ENCODE measurements at places on chromosomes 7 and 10.
A peak's percentile ranks its signal among the peaks of the same experiment; 100 is the strongest.

DNA sequence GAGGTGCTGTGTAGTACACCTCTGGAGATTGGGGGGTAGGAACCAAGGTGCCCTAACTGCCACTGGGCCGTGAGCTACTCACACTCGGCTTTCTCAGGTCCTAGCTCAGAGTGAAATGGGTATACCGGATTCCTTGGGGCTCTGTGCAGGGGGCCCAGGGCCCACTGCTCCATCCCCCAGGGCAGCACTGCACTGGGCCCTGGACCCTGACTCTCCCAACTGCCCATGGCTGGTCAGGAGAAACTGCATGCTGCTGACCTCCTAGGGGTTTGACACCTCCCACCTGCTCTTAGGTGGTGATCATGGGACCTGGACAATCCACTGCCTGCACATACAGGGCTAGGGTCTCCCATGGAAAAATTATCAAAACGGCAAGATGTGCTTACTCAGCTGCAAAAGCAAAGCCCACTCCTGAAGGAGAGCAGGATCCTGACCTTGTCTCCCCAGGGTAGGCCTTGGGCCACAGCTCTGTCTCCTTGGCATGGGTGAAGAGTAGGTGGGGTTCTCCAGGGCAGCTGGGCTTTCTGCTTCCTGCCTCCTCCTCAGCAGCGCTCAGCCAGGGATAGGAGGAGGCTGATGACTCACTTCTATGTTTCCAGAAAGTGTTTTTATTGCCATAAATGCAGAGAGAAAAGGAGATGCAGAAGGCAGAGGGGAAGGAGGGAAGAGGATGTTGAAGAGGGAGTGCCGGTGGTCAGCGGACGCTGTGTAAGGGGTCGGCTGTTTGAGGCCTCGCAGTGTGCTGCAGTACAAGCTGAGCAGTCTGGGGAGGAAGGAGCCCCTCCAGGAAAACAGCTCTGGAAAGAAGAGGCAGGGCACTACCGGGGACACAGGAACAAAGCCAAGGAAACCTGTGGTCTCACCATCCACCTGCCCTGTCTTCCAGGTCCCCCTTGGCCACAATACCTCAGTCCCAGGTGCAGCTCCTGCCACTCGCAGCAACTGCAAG lies 107.8 kb downstream of the ARHGAP22 start:
- DNase-seq, result peak; percentile 41

GRCh38 chr10:88409236-88409635 lies 173.9 kb downstream of the RNLS start:
- peak; percentile 21 for DNase-seq

- DNase-seq, result no peak
Measured at GRCh38 chr7:140144821-140145220, 32.0 kb downstream of the KDM7A start.

DNA sequence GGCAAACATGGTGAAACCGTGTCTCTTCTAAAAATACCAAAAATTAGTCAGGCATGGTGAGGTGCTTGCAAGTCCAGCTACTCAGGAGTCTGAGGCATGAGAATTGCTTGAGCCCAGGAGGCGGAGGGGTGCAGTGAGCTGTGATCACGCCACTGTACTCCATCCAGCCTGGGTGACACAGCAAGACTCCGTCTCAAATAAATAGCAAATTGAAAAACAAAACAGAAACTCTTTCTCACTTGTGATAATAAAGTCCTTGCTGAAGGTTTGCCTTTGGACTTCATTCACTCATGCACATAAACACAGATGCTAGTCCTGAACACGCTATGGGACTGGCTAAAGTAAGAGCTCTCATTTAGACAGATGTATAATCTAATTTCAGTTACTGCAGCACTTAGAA lies 37.6 kb downstream of the ANK3 start:
- DNase-seq, result no peak

- no peak for DNase-seq
Measured at GRCh38 chr7:142338633-142339501, 81.0 kb upstream of the PRSS58 start.

- peak; percentile 67 for DNase-seq
Measured at GRCh38 chr10:32149252-32149955, 93.2 kb upstream of the KIF5B start.

- DNase-seq, result no peak
Measured at GRCh38 chr7:45915606-45916005, 5.5 kb downstream of the IGFBP3 start.

GRCh38 chr10:80596391-80597257 lies 58.9 kb downstream of the SH2D4B start:
- DNase-seq, result peak; percentile 81

- DNase-seq, result peak; percentile 1
Measured at GRCh38 chr10:79431891-79432831, 13.3 kb downstream of the ZCCHC24 start.

- no peak for DNase-seq
Measured at GRCh38 chr7:507623-508300, 11.9 kb downstream of the PDGFA start.

DNA sequence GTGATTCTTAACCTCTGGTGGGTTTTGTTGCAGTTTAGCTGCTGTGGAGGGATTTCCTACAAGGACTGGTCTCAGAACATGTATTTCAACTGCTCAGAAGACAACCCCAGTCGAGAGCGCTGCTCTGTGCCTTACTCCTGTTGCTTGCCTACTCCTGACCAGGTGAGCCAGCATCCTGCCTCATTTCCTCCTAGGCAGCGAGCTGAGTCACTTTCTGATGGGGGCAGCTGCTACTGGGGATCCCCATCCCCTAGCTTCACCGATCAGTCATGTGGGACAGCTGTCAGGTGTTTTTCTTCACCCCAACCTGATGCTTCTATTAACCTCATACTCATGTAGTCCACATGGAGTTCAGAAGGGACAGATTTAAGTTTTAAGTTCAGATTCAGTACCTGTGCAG lies 21.7 kb upstream of the SMO start:
- DNase-seq, result no peak

GRCh38 chr10:122830273-122830964 lies 15.2 kb downstream of the CUZD1 start:
- DNase-seq, result no peak

DNA sequence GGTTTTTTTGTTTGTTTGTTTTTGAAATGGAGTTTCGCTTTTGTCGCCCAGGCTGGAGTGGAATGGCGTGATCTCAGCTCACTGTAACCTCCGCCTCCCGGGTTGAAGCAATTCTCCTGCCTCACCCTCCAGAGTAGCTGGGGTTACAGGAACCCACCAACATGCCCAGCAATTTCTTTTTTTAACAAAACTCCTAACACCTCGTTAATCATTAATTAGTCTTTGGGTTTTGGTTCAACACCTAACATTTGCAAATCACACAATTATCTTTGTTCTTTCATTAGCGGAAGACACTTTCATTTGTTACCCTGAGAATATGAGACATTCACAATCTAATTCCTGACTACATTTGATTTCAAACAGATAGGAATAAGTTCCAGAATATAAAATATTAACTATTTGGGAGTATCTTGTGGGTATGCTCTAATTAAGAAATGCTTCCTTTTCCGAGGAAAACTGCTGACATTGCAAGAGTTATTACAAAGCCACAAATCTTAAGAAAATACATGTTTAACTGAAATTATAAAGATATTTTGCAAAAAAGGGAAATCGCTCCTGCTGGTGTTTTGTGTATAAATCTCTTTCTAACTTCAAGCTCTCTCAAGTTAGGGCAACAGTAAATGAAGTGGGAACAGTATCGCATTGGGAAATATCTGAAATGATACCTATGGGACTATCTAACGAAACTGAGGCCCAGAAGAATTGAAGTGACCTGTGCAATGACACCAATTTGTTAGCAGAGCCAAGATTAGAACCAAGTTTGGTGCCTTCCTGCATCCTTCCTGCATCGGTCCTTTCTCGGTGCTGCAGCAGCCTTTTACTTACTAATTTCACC lies 1.2 kb upstream of the LSM8 start:
- DNase-seq, result peak; percentile 18

DNA sequence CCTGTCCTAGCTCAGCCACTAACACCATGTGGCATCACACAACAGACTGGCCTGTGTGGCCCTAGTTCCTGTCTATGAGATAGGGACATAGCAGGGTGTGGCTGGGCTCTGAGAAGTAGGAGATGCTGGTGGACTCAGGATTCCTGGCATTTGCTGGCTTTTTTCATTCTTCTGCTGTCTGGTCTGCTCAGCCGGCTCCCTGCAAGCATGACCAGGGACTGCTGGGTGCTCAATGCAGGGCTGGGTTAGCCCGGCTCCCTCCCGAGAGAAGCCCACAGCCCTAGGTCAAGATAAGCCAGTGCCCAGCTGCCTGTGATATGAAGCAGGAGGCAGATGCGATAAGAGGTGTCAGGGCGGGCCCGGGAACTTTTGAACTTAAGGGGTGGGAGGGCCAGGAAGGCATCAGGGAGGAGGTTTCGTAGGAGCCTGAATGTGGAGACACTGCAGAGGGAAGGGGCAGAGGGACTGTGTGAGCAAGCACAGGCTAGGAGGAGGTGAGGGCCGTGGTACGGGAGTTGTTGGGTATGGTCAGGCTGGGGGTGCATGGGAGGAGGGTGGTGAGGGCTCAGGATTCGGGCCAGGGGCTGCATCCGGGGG lies 3.5 kb downstream of the AQP1 start:
- DNase-seq, result no peak
